ENCODE measurements at places on chromosomes 11 and 22. TPM values are rescaled to one million over a fixed set of nuclear protein-coding genes. Genes with fewer than 3 reads are reported as not detected.

Gene RTN3
- total RNA-seq = 115 TPM

- no peak for DNase-seq
Observed at GRCh38 chr11:35588627-35589026, 29.6 kb upstream of the FJX1 start.

- DNase-seq = no peak
Observed at GRCh38 chr11:88329563-88330250, 7.8 kb downstream of the CTSC start.

GRCh38 chr11:2342981-2343380, 34.1 kb upstream of the CD81 start:
- no peak for DNase-seq

- no peak for DNase-seq
Observed at GRCh38 chr11:61295596-61295926, 445 bp upstream of the VWCE start.

Gene TMPRSS5
- total RNA-seq = 1.6 TPM

DNA sequence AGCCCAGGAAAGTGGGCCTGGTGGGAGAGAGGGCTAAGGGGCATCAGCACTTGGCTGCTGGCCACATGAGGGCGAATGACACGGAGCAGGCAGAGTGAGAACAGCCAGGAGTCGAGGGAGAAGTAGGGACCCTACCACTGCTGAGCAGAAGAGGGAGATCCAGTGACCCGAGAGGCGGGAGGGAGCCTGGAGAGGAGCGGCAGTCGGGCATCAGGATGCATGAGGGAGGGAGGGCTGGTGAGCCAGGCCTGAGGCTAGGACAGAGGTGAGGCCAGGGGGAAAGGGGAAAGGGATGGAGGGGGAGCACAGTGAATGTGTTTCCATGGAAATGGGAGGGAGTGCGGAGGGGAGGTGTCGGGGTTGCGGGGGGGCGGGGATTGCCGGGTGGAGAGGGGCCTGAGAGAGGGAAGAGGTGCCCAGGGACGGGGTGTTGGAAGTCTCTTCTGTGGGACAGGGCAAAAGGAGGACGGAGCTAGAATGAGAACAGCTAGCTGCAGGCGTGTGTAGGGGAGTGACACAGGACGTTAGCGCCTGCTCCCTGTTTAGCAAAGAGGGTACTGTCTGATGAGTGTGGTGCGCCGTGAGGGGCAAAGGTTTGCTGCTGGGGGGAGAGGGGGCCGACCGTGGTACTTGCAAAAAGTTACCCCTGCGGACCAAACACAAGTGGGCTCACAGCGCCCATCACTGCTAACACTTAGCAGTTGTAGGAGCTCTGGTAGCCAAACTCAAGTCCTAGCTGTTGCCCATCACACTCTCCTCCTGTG, 37.1 kb upstream of the WNT11 start:
- DNase-seq = no peak

Gene SPINDOC
- total RNA-seq = 22.3 TPM

GRCh38 chr11:121538054-121538453, 85.3 kb upstream of the SORL1-AS1 start:
- no peak for DNase-seq

GRCh38 chr11:17599460-17599925, 52.4 kb downstream of the OTOG start:
- DNase-seq = no peak

Gene PLCB3
- 65.1 TPM for total RNA-seq

GRCh38 chr11:12502046-12502445, 124.7 kb downstream of the PARVA start:
- no peak for DNase-seq
